ENCODE measurements at places on chromosomes 7 and 10.

GRCh38 chr7:132116369-132116768 is 459.9 kb downstream of the PLXNA4 start:
- DNase-seq = no peak

GRCh38 chr7:129882531-129882930 is 70.2 kb downstream of the UBE2H start:
- no peak for DNase-seq

GRCh38 chr7:147406521-147407135 is 1183.9 kb upstream of the C7orf33 start:
- DNase-seq = no peak

DNA sequence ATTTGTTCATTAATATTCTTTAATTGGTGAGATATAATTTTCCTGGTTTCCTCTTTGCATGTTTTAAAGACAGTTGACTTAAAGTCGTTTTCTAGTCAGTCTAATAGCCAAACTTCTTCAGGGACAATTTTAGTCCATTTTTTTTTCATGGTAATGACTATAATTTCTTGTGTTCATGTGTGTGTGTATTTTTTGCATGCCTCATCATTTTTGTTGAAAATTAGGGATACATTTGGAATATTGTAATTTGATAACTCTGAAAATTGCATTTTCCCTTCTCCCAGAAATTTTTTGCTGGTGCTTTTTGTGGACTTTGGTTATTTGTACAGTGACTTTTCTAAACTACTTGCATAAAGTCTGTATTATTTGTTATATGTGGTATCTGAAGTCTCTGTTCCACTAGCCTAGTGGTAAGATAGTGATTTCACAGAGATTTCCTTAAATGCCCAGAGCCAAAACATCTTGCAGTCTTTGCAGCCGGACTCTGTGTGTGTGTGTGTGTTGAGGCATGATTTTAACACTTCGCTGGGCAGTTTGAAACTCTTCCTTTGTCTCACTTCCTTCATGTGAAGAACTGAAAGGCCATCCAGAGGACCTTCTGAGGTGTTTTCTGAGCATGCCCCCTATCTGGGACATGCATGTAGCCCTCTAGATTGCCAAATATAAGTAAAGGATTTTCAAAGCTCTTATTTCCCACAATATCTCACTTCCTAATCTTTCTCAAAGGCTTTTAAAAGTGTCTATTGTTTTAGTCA is 40.9 kb upstream of the ZNF365 start:
- DNase-seq = no peak

DNA sequence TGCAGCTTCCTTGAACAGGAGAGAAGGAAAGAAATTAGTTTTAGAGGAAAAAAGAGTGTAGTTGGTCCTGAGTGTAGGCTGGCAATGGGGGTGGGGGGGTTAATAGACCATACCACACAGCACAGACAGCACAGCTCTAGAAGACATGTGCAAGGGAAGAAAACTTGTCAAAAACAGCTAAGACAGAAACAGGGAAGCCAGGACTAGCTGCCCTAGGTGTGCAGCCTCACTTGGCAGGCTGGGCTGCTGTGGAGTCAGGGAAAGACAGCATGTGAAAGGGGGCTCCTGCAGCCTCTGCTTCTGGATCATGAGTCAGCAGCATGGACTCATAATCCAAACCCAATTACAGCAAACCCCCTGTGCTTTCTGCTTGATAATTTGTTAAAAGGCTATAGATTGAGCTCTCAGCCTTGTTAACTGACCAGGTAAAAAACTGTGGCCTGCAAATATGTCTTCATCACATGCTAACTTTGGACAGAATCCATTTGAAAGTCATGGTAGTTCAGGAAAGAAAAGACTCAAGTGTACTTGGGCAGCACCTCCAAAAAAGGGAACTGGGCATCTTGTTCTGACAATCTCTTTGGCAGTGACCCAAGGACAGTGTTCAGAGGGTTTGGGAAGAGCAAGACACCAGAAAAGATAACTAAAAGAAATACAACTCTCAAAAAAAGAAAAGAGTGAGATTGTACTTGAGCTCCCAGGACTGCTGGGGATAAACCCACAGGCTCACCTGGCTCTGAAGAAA is 142.2 kb upstream of the VWC2 start:
- no peak for DNase-seq

- no peak for DNase-seq
Measured at GRCh38 chr7:154929006-154929726, 73.8 kb downstream of the PAXIP1 start.

DNA sequence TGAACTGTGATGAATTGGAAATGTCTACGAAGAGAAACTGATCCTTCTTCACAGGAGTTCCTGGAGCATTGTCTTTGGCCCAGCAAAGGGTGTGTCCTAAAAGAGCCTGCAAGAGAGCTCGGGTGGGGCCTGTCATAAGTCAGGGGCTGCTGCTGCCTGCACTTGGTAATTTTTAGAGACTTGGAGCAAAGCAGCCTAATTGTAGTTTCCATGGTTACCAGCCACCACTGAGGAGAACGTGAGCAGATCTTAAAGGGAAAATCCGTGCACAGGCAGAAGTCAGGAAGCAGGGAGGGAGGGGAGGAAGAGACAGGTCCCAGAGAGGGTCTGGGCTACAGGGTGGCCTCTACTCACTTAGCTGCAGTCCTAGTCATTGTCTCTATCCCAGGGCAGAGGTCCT is 463.6 kb downstream of the PLXNA4 start:
- no peak for DNase-seq

DNA sequence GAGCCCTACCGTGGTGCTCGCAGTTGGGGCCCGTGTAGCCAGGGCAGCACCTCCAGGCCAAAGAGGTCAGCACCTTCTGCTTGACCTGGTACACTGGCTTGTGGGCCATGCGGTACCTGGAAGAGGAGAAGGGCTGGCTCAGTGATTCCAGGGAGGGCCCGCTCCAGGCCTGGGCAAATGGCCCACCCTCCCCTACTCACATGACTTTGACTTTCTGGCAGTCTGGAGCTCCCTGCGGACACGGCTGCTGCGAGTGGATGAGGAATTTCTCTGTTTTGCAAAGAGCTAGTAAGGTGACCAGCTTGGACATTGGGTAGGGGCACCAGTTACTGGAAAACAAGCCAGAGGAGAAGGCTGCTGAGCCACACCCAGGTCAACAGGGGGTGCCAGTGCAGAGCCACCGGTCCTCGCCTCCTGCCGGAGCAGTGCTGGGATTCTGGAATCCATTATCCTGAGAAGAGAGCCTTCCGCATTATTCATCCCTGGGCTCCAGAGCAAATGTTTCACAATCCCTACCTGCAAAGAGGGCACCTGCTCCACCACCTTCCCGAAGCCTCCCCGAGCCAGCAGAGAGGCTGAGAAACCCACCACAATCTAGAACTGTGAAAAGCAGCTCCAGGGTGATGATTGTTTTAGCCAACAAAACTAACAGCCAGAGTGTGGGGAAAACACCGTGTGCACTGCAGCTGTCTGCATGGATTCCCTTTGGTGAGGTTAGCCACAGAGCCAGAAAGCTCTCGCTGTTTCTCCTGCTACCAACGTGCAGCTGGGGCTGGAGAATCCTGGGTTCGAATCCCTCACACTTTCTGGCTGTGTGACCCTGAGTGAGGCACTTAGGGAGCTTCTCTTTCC is 11.8 kb downstream of the MMRN2 start:
- no peak for DNase-seq

DNA sequence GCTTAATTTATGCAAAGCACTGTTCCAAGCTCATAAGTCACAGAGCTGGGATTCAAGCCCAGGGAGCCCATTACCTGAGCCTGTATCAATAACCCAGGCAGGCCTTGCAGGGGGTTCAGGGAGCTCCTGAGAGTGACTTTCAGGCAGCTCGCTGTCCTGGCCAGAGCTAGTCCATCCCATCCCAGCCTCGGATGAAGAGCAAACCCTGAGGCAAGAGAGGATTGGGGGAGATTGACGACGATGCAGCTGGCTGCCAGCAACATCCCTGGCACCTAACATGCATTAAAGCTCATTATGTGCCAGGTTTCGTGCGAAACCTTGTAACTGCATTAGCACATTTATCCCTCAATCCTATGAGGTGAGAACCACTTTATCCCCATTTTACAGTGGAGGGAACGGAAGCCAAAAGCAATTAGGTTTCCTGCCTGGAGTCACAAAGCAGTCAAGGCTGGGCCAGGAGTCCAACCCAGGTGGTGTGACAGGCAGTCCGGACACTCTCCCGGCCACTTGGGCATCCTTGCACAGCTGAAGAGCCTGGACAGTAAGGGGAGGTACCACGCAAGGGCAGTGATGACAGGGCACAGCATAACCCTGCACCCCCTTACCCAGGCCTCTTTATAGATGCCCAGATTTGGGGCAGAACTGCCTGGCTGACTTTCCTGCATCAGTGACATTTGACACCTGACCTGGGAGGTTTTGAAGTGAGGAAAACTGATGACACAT is 129.8 kb upstream of the CHST15 start:
- no peak for DNase-seq

- DNase-seq = peak; percentile 72
Measured at GRCh38 chr7:23261843-23262452, 15.4 kb downstream of the GPNMB start.

- peak; percentile 86 for DNase-seq
Measured at GRCh38 chr10:43304687-43305333, 37.9 kb upstream of the RASGEF1A start.

- DNase-seq = no peak
Measured at GRCh38 chr7:84746353-84746752, 440.5 kb downstream of the SEMA3D start.

GRCh38 chr7:100613412-100614175 is 1.3 kb downstream of the MOSPD3 start:
- peak; percentile 5 for DNase-seq

GRCh38 chr10:112917681-112918080 is 32.4 kb upstream of the TCF7L2 start:
- no peak for DNase-seq

GRCh38 chr7:15889507-15889906 is 203.0 kb upstream of the MEOX2 start:
- peak; percentile 45 for DNase-seq

GRCh38 chr7:29598137-29598536 is 34.5 kb downstream of the PRR15 start:
- no peak for DNase-seq
